C1 segment of cervical spinal cord (tissue), 14 donors: ENCODE measurements at places on chromosomes 13 and 19.

GRCh38 chr13:34114581-34114980 is 296.6 kb downstream of the RFC3 start:
- DNase-seq: no peak

DNA sequence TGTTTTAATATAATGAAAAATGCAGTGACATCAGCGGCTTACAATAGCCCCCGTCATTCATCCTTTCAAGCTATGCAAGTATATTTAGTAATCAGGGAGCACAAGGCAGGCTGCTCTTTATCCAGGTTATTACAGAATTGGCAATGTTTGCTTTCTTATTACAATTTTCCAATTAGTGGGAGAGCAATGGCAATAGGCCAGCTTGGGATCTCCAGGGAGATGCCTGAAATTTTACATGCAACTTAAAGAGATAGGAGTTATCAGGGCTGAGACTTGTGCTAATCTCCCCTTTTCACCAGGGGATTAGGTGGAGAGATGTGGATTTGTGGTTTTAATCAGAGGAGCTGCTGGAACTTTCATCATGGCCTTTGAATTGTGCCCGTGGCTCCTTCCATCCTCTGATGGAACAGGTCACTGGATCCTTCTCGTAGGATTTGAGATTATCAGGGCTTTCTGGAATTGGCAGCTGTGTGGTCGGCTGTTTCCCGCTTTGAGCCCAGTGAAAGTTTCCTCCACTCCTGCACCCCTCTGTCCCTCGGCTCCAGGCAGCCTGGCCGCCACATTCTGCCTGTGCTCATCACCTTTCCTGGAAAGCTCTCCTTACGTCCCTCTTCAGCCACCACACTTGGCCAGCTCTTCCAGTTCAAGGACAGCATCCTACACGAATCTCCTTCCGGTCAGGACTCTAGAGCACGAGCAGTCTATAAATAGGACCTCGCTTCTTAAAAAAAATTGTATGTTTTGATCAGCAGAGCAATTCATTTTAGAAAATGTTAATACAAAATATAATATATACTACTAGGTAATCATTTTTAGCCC is 47.0 kb downstream of the CBY2 start:
- no peak for DNase-seq

- no peak for DNase-seq
Measured at GRCh38 chr13:110624766-110625756, 9.7 kb downstream of the NAXD start.

- no peak for DNase-seq
Measured at GRCh38 chr19:17061691-17062090, 13.6 kb downstream of the HAUS8 start.

- DNase-seq: no peak
Measured at GRCh38 chr19:18992696-18993095, 40.6 kb downstream of the SUGP2 start.

- no peak for DNase-seq
Measured at GRCh38 chr13:83378908-83379307, 503.4 kb downstream of the SLITRK1 start.

- no peak for DNase-seq
Measured at GRCh38 chr13:27442797-27443196, 7.6 kb downstream of the MTIF3 start.

- peak; percentile 44 for DNase-seq
Measured at GRCh38 chr13:44373601-44374347, at the start of gene SERP2. Gene SERP2 (plus strand): TSS chr13:44373824. CDS start chr13:44374026, 202 bp downstream.

DNA sequence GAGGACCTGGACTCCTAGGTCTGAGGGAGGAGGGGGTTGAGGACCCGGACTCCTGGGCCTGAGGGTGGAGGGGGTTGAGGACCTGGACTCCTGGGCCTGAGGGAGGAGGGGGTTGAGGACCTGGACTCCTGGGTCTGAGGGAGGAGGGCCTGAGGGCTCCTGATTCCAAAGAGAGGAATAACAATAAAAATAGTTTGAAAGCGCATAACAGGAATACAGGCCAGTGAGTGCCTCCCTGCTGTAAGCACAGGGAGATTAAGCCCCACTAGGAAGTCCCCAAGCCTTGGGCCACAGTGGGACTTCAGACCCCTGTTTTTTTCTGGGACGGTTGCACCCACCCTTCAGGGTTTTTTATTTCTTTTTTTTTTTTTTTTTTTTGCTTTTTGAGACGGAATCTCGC is 1.2 kb upstream of the SBK2 start:
- DNase-seq: no peak

- no peak for DNase-seq
Measured at GRCh38 chr19:16462757-16463250, 9.0 kb downstream of the EPS15L1 start.

DNA sequence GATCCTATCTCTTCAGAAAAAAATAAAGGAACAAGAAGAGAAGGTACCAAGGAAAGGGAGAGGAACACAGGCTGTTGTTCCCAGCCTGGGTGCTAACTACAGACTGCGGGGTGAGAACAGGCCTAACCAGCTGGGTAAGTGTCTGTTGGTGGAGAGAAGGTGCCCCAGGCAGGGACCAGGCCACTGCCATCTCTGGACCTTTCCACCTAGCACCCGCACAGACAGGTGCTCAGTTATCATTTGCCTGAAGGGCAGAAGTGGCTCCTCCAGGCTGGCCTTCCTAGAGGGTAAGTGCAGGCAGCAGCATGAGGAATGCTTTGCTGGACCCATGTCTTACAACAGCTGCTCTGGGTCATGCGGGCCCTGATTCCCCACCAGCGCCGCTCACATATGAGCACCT is 10.1 kb downstream of the DNMT1 start:
- no peak for DNase-seq

DNA sequence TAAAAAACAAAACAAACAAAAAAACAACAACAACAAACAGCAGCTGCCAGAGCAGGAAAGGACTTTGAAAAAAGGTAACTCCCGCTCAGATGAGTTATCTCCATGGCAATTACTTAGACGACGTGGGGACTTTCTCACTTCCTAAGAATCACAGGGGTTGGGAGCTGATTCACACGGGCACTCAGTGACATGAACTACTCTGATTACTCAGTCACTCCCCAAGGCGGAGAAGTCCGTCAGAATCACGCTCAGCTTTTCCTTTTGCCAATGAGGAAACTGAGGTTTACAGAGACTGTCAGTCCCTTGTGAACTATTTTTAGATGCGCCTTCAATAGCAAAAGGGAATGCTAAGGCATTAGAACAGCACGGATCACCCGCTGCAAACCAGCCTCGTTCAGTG is 32.3 kb upstream of the MATK start:
- no peak for DNase-seq

GRCh38 chr13:107266657-107267056 is 698.7 kb upstream of the ARGLU1 start:
- DNase-seq: no peak

- peak; percentile 5 for DNase-seq
Measured at GRCh38 chr13:76711550-76712182, 174.5 kb downstream of the KCTD12 start.

DNA sequence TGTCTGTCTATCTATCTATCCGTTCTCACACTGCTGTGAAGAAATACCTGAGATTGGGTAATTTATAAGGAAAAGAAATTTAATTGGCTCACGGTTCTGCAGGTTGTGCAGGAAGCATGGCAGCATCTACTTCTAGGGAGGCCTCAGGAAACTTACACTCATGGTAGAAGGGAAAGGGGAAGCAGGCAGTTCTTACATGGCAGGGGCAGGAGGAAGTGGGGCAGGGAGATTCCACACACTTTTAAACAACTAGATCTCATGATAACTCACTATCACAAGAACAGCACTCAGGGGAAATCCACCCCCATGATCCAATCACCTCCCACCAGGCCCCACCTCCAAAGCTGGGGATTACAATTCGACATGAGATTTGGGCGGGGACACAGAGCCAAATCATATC is 105.3 kb downstream of the SLC10A2 start:
- DNase-seq: no peak

- DNase-seq: no peak
Measured at GRCh38 chr13:31538067-31539042, 201.0 kb upstream of the RXFP2 start.

DNA sequence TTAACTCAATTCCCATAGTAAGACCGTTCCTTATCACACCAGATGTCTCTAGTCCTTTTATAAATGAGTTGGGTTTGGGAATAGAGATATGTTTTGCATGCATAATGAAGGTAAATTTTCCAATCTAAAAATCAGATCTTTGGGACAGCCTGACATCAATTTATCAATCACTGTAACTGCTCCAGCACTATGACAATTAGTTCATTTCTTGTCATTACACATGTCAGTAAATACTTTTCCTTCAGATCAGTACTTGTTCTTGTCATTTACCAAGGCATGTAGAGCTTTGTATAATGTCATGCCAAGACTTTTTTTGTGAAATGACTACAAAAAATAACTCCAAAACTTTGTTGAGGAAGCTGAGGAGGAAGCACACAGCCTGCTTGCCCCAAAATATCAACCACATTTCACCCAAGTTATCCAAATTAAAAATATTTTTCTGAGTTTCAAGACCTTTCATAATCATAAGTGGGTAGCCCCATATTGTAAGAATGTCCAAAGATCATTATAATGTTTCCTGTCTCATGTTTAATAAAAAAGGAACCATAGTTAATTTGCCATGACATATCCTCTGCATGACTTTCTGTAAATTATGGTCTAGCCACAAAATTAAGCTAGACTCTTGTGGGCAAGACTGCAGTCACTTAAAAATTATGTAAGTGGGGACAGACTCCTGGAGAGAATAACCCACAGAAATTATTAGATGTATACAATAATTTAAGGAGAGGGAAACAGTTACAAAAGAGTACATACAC is 586.8 kb downstream of the TBC1D4 start:
- DNase-seq: no peak

DNA sequence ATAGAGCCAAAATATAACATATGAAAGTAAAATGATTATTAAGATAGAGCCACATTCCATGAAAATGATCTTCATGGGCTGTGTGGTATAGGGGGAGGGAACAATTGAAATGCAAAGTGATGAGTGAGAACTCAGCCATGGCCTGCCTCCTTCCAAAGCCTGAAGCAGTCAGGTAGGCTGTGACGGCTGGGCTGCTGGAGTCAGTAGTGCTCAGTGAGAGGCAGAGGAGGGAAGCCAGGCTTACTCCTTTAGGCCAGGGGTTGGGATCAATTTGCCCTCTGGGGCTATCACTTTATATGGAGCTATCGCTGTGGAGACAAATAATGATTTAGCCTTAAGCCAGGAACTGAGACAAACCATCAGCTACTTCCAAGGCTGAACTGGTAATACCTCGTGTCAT is 654.9 kb downstream of the FGF9 start:
- no peak for DNase-seq

- DNase-seq: no peak
Measured at GRCh38 chr19:2574478-2574931, 98.6 kb downstream of the GADD45B start.

DNA sequence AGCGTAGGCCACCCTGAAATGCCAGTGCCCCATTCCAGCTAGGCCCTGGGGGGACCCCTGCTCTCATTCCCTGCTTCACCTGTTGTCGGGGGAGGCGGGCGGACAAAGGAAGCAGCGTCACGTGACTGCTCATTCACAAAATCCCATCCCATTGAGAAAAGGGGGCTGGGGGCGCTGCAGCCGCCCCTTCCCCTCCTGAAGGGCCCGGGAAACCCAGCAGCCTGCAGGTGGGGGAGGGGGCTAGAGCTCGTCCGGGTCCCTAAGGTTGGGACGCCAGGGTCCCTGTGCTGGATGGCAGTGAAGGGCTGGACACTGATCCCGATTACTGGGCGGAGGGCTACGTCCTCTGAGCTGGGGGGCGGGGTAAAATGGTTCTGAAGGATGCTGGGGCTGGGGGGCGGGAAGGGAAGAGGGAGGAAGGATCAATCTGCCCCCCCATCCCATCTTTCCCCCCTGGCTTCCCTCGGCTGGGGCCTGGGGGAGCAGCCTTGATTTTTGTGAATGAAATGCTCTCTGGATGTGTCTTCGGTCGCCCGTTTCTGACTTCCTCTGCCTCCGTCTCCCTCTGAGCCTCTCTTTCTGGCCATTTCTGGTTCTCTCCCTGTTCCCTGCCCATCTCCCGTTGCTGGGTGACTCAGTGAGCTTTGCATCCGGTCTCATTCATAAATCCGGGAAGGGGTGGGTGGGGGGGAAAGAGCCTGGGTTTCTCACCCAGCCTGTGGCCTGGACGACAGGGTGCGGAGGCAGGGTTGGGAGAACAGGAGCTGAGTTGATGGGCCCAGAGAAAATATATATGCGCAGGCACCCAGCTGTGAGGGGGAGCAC is 816 bp downstream of the SPRED3 start:
- DNase-seq: peak; percentile 18

GRCh38 chr13:46303742-46304385 is 83.2 kb downstream of the RUBCNL start:
- no peak for DNase-seq

DNA sequence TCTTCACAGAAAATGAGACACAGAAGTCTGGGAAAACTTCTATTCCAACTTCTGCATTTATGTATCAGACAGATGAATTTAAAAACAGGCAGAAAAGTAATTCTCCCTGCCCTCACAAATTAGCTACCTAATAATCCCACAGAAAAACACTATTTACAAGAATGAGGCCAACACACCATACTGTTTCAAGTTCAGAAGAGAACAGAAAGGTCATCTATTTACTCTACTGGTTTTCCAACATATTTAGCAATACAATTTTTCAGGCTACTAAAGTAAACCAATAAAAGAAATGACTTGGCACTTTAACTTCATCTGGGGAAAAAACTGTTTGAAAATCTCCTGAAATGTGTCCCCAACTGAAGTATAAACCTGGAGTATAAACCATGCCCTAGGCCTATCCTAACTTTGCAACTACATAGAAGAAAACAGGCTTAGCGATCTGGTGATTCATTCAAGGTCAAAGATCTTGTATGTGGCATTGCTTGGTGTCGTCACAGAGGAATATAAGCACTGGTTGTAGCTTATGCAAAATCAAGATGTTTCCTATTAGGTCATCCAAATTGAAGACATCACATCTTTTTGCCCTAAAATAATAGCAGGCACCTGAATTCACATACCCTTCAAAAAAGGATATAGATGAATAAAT is 20.1 kb upstream of the EBPL start:
- DNase-seq: no peak

DNA sequence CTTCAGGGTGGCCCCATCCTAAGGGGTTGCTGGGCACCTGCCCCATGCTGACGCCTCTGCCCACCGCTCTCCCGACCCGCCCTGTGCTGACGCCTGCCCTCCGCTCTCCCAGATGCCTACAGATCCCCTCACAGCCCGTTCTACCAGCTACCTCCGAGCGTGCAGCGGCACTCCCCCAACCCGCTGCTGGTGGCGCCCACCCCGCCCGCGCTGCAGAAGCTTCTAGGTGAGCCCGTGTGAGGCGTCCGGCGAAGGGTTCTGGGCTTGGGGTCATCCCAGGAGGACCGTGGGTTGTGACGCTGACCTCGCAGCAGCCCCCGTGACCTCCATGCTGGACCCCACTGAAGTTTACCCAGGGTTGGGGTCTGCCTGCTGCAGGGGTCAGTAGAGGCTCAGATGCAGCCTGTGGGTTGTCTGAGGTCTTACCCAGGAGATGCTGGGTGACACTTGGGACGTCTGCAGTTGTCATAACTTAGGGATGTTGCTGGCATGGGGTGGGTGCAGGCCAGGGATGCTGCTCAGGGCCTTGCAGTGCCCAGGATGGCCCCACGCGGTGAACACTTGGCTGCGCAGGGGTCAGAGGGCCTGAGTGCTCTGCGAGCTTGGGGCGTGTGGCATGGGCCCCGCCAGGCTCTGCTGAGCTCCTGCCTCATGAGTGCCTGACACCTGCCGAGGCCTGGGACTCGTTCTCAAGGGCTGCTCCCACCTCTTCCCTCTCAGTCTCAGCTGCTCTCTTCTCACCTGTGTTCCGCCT is 25.0 kb downstream of the PLEKHJ1 start:
- DNase-seq: no peak

- no peak for DNase-seq
Measured at GRCh38 chr19:11268783-11269267, 6.5 kb upstream of the DOCK6 start.
